ENCODE measurements at places on chromosomes 6 and 20. TPM values are rescaled to one million over a fixed set of nuclear protein-coding genes. Genes with fewer than 3 reads are reported as not detected.

- DNase-seq, result no peak
- H3K4me3 ChIP-seq, result no peak overlapping the region
- no peaks in the 10 kb centered on the region for H3K27me3 ChIP-seq
- H3K27ac ChIP-seq, result no peak overlapping the region
- 0 out of 2 replicates have a peak, but pooled peaks cover 3% of the 10 kb centered on the region for H3K4me1 ChIP-seq
- H3K36me3 ChIP-seq, result no peaks in the 10 kb centered on the region
Observed at GRCh38 chr6:75024828-75025227, 181.0 kb downstream of the COL12A1 start.

GRCh38 chr6:86707545-86708120 is 229.7 kb upstream of the HTR1E start:
- H3K36me3 ChIP-seq, result no peaks in the 10 kb centered on the region
- no peak overlapping the region for H3K4me3 ChIP-seq
- no peak overlapping the region for H3K27ac ChIP-seq
- no peak for DNase-seq
- no peaks in the 10 kb centered on the region for H3K4me1 ChIP-seq
- no peaks in the 10 kb centered on the region for H3K27me3 ChIP-seq

Gene PGBD1
- total RNA-seq, result 3.6 TPM

DNA sequence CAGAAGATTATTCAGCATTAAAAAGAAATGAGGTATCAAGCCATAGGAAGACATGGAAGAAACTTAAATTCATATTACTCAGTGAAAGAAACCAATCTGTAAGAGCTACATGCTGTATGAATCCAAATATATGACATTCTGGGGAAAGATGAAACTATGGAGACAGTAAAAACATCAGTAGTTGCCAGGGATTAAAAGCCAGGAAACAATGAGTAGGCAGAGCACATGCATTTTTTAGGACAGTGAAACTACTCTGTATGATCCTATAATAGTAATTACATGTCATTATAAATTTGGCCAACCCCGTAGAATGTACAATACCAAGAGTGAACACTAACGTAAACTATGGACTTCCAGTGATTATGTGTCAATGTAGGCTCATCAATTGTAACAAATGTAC is 92.8 kb upstream of the RNF217 start:
- 0 out of 2 replicates have a peak, but pooled peaks cover 7% of the 10 kb centered on the region for H3K27me3 ChIP-seq
- no peak for DNase-seq
- H3K4me1 ChIP-seq, result no peaks in the 10 kb centered on the region
- H3K36me3 ChIP-seq, result no peaks in the 10 kb centered on the region
- no peak overlapping the region for H3K27ac ChIP-seq

DNA sequence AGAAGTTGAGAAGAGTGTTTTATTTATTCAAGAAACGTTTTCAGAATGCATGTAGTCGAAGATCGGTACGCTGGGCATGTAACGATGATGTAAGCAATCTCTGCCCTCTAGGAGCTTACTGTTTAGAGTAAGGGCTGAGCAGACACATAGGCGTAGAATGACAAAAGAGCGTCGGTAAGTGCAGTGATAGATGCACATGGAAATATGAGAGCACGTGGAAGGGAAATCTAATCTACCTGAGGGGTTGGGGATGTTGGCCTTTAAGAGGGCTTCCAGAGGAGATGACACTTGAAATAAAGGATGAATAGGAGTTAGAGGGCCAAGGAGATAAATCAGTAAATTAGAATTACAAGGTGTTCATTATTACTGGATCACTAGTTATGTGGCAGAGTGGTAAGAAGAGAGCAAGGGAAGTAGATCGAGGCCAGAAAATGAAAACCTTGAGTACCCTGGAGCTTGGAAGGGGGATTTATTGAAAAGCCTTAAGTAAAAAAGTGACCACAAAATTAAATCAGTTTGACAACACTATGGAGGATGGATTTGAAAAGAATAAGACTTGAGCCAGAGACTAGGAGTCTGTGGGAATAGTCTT is 782 bp downstream of the TRMT11 start:
- peak; percentile 21 for DNase-seq
- H3K27me3 ChIP-seq, result no peaks in the 10 kb centered on the region
- peak overlapping the region; percentile 90 for H3K4me3 ChIP-seq
- H3K4me1 ChIP-seq, result peaks cover 39% of the 10 kb centered on the region

DNA sequence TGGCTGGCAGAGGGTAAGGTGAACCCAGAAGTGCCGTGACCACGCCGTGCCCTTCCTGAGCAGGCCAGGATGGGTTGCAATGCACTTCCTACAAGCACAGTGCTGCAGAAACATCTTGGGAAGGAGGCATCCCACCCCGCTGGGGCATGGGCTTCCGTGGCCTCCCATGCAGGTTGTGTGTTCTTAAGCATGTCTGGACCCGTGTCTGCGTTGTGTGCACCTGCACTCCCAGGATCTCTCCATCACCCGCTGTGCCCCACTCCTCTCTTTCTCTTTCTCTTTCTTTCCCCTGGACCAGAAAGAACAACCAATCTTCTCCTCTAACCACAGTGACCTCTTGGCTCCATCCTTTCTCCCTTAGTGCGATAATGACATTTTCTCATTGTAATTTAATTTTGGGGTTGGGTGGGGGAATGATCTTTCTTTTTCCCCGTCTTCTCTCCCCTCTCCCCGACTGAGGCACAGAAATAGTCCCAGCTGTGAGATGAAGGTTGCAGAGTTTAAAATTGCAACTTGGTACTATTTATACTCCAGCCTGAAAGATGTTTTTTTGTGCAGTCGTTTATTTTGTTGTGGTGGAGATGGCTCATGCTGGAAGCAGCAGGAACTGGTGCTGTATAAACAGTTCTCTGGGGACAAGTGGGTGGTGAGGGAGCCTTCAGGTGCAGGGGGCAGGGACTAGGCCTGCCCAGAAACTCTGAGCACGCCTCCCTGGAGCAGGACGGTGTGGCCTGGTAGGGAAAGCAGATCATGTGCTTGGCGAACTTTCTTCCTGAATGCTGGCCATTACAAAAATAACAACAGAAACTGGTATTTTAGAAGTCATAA is 20.5 kb downstream of the BCAS4 start:
- no peak overlapping the region for H3K27ac ChIP-seq
- H3K27me3 ChIP-seq, result no peaks in the 10 kb centered on the region
- H3K4me3 ChIP-seq, result no peak overlapping the region
- DNase-seq, result no peak

- H3K4me3 ChIP-seq, result no peak overlapping the region
- no peaks in the 10 kb centered on the region for H3K27me3 ChIP-seq
- peaks cover 2% of the 10 kb centered on the region for H3K4me1 ChIP-seq
- no peak overlapping the region for H3K27ac ChIP-seq
Observed at GRCh38 chr6:139520321-139520768, 145.9 kb upstream of the CITED2 start.

Gene SYCP2L
- total RNA-seq, result 4.9 TPM

- no peak overlapping the region for H3K4me3 ChIP-seq
- peaks cover 16% of the 10 kb centered on the region for H3K4me1 ChIP-seq
- no peaks in the 10 kb centered on the region for H3K27me3 ChIP-seq
- peak overlapping the region; percentile 88 for H3K27ac ChIP-seq
- no peaks in the 10 kb centered on the region for H3K36me3 ChIP-seq
- no peak for DNase-seq
Observed at GRCh38 chr6:27806981-27807440, 105.2 kb downstream of the OR2B2 start.

GRCh38 chr6:90175627-90176538 is 120.8 kb downstream of the BACH2 start:
- H3K4me3 ChIP-seq, result no peak overlapping the region
- peaks cover 4% of the 10 kb centered on the region for H3K4me1 ChIP-seq
- no peak for DNase-seq
- H3K27ac ChIP-seq, result no peak overlapping the region
- H3K27me3 ChIP-seq, result no peaks in the 10 kb centered on the region
- no peaks in the 10 kb centered on the region for H3K36me3 ChIP-seq

DNA sequence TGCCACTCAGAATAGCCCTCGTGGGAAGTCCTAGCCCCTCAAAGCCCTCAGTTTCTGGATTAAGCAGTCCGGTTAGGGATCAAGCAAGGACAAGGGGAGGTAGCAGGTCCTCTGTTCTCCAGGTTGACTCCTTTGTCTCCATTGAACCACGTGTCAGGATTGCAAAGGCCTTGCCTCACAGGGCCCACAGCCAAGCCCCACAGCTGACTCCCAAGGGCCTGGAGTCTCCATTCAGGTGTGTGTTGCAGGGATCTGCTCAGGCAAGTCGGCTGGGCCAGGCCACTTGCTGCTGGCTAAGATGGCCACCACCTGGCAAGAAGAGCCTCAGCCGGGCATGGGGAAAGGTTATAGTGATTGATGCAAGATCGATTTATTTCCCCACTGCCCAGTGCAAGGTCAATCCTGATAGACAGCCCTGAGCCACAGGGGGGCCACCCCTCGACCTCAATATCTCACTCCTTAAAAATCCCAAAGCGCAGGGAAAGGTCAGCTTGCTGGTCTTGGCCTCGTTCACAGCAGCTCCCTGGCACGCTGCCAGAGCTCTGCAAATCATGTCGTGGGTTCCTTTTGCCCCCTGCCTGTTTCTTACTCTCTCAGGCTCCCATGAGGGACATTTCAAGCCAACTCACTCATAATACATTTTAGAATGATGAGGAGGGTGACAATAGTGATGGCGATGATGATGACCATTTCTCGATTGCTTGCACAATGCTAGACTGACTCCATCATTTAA is 75.9 kb downstream of the EDN3 start:
- H3K4me3 ChIP-seq, result no peak overlapping the region
- no peaks in the 10 kb centered on the region for H3K4me1 ChIP-seq
- no peak for DNase-seq
- H3K36me3 ChIP-seq, result no peaks in the 10 kb centered on the region
- peaks cover 43% of the 10 kb centered on the region for H3K27me3 ChIP-seq

Data from HCT116 (cell line).